ENCODE measurements at places on chromosomes 3 and 15. TPM values are rescaled to one million over a fixed set of nuclear protein-coding genes. Genes with fewer than 3 reads are reported as not detected.

DNA sequence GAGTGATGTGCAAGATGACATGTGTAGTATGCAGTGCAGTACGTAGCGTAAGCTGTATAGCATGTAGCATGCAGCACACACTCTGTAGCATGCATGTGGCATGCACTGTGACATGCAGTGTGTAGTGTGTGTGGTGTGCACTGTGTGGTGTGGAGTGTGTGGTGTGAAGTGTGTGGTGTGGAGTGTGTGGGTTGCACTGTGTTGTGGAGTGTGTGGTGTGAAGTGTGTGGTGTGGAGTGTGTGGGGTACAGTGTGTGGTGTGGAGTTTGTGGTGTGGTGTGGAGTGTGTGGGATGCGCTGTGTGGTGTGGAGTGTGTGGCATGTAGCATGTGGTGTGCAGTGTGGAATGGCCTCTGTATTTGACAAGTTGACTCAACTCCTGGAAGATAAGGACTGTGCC is 39.2 kb downstream of the ROPN1B start:
- no peak for DNase-seq

The ARGFX gene
- not detected for total RNA-seq

DNA sequence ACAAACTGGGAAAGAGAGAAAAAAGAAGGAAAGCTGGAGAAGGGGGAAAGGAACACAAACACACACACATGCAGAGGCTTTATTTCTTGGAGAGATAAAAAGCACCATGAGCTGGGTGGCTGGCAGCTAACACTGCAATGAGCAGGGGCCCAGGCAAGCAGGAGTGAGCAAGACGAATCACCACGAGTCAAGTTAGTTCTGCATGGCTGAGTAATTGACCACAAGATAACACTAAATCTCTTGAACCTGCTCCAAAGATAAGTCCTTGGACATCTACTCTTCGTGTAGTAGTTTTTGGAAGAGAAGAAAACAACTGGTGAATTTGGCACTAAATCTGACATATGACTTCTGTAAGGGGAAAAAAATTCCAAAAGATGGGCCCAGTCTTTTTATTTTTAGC is 100.9 kb downstream of the MYO5A start:
- DNase-seq: no peak

The STRIT1 gene
- not detected for total RNA-seq

DNA sequence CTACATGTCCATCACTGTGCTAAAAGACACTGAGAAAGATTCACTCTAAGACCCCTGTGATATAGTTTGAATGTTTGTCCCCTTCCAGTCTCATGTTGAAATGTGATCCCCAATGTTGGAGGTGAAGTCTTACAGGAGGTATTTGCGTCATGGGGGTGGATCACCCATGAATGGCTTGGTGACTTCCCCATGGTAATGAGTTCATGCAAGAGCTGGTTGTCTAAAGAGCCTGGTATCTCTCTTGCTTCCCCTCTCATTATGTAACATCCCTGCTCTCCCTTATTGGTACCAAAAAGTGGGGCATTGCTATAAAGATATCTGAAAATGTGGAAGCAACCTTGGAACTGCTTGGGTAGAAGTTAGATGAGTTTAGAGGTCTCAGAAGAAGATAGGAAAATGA is 32.2 kb upstream of the FAM174B start:
- DNase-seq: no peak

The FBXO40 gene
- total RNA-seq: not detected

DNA sequence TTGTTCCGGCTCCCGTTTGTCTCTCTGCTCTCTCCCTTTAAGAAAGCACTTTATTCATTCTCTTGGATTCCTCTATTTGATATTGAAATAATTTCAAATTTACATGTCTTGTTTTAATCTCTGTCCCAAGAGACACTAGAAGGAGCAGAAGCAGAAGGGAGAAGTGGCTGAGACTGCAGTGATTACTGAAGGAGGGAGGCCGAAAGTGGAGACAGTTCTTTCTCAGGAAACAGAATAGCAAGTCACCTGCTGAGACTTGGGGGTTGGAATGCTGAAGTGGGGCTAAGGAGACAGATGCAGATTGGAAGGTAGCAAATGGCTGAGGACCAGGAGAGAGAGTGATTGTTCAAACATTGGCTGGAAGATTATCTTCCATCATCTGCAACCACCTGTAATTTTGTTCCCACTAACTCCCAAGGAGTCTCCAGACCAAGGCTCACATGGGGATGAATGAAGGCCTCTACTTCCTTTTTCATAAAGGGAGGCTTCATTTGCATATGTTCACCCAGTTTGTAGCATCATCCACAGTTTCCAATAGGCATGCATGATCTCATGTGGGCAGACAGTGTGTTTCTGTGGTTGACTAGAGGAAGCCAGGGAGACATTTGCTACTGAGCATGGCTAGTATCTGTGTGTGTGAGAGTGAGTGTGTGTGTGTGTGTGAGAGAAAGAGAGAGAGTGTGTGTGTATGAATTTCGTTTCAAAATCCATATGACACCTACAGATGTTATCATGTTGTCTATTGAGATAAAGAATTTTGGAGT is 24.0 kb downstream of the LTF start:
- DNase-seq: no peak

- DNase-seq: no peak
Measured at GRCh38 chr15:42215913-42216829, 8.1 kb upstream of the VPS39 start.

The CAND2 gene
- total RNA-seq: 16.8 TPM

- DNase-seq: no peak
Measured at GRCh38 chr3:187368251-187369088, at the start of gene RTP4. Gene RTP4 (plus strand): TSS chr3:187368385. CDS start chr3:187368442, 57 bp downstream.

The ARPP19 gene
- total RNA-seq: 191 TPM

The TRH gene
- total RNA-seq: not detected

The CCR3 gene
- total RNA-seq: not detected

DNA sequence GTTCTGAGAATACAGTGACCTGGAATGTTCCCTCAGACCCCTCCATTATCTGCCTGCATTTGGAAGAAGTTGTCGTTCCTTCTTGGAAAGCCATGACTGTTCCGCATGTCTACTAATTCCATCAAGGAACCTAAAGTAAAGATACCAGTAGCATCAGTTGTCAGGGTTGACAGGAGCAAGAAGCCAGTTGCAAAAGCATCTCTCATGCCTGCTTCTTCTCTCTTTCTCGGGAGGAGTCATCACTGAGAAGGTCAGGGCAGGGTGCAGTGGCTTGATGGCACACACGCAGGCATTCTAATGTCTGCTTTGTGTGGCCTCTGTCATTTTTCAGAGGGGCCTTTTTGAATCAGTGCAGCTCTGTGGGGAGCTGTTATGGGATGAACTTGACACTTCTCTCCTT is 276.6 kb upstream of the TPM1 start:
- no peak for DNase-seq

GRCh38 chr3:21955406-21955805 is 204.4 kb upstream of the ZNF385D start:
- no peak for DNase-seq

DNA sequence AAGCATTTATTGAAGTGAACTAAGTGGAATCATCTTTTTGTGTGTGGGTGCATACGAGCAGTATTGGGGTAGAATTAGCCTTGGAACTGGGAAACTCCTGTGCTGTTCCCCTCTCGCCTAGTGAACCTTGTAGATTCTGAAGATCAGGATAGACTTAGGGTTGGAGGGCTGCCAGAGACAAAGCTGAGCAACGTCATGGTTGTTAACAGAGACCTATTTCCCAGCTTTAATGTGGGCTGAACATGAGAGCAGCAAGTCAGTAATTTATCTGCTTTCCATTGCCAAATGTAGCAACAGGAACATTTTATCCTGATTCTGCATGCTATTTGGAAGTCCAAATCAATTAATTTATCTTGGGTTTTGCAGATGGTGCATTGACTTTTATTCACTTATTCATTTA is 246.6 kb downstream of the IL20RB start:
- DNase-seq: no peak

DNA sequence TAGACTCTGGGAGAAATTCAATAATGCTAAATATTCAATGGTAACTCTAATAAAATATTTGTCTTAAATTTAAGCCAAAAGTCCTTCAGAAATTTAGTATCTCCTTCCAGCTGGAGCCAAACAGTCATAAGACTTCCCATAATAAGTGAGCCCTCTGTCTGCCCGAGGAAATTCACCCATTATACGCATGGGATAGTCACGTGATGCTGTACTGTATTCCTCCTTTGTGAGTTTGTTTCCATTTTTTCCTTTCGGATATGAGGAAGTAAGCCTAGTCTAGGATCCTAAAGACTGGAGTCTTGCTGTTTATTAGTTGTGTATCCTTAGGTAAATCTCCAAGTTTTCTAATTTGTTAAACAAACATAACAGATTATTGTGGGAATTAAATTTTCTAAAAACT is 110.4 kb upstream of the PLAAT1 start:
- DNase-seq: no peak

The GMPPB gene
- total RNA-seq: 22.0 TPM
